Kidney (tissue), 22 donors: ENCODE measurements at places on chromosomes 4 and X.
A peak's percentile ranks its signal among the peaks of the same experiment; 100 is the strongest.

DNA sequence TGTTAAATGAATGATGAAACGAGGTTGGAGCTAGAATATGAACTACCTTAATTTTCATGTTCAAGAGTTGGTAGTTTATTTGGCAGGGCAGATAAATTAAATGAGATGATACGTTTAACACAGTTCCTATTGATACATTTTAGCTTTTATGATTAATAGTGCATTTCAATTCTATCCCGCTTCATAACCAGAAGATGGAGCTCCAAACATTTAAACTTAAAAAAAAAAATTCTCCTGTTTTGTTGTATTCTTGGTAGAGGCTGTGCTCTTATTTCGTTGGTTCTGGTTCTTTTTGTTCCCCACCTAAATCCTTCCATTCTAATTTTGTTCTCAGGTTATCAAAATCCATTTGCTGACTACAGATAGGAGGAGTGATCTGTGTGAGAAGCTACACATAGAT is 71.8 kb upstream of the PTPN13 start:
- DNase-seq = no peak

DNA sequence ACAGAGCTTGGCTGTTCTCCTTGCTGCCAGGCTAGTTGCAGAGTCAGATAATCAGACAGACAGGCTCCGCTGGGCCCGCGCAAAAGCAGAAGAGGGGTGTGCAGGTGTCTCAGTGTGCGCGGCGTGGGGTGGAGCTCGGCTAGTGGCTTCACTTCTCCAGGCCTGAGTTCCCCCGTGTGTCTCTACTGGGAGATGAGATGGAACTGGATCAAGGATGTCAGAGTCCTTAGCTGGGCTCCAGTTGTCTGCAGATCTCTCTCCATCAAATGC is 21.1 kb downstream of the HTRA3 start:
- peak; percentile 15 for DNase-seq

- no peak for DNase-seq
Observed at GRCh38 chr4:184097241-184097605, 120.5 kb downstream of the ENPP6 start.

GRCh38 chr4:52198294-52198693 is 147.2 kb downstream of the SPATA18 start:
- peak; percentile 49 for DNase-seq

- no peak for DNase-seq
Observed at GRCh38 chr4:5120468-5120867, 69.2 kb downstream of the STK32B start.

GRCh38 chrX:138745196-138745595 is 33.7 kb upstream of the FGF13 start:
- DNase-seq = no peak

GRCh38 chr4:34183926-34184325 is 2060.4 kb downstream of the ARAP2 start:
- DNase-seq = no peak

DNA sequence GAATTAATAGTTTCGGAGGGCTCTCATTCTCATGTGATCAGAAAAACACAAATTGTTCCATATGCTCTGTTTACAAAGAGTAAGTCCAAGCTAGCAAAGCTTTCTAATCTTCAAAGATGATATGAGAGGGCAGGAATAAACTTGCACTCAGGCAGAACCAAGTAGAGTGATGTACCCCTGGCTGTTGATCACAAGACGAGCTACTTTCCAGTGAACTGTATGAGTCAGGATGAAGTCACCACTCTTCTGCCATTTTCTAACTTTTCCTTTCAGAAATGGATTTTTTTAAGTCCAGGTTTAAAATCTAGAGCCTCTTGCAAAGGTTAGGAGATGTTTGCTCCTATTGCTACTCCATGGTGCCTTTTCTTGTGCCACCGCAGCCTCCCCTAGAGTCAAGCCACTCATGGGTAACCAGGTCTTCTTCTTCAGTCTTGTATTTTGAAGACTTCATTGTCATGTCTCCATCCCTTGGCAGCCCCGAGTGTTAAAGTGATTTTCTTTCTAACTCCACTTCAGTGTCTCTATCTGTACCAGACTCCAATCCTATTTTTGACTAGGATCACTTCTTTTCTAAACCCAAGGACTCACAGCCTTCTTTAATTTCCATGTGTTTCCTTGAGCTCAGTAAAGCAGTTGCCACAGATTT is 171.9 kb upstream of the GALNT7 start:
- DNase-seq = no peak

- DNase-seq = no peak
Observed at GRCh38 chr4:103375278-103375677, 177.1 kb upstream of the CENPE start.

DNA sequence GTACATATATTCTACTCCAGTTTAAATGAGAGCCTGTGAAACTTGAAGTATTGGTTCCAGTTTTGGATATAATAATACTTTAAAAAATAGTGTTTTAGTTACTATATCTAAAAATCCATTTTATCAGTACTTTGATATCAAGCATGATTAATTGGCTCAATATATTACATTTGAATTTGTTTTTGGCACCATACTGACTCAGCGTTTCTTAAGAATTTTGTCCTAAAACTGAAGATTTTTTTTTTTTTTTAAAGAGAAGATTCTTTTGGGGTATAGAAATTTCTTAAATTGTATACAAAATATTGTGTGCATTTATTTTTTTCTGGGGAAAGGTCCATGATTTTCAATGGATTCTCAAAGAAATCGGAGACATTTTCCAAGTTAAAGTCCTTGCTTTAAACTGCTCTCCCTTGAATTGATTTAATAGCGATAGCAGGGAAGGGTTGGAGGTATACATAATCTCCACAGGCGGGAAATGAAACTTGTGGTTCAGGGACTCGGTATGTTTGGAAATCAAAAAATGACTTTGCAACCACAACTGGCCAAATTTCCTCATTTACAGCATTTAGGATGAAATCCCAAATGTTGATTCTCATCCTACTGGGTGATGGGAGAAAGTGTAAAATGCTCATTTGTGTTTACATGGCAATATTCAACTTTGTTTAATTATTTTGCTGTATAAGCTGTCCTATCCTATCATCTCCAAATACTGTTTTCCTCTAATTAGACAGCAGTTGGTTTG is 62.3 kb downstream of the TMA16 start:
- no peak for DNase-seq
